ENCODE measurements at places on chromosomes 5 and 9.

- no peak for DNase-seq
These were observed 259.7 kb downstream of the MED10 start for GRCh38 chr5:6118691-6119090.

GRCh38 chr9:86102626-86103025 lies 3.3 kb upstream of the GOLM1 start:
- DNase-seq: no peak

GRCh38 chr9:135662758-135663450 lies at the start of gene LCN9:
Gene LCN9, plus strand, starts transcription at chr9:135663309. Its CDS starts 13 bp downstream, at chr9:135663322.
- no peak for DNase-seq

GRCh38 chr5:154516475-154516874 lies 38.4 kb upstream of the HAND1 start:
- no peak for DNase-seq

DNA sequence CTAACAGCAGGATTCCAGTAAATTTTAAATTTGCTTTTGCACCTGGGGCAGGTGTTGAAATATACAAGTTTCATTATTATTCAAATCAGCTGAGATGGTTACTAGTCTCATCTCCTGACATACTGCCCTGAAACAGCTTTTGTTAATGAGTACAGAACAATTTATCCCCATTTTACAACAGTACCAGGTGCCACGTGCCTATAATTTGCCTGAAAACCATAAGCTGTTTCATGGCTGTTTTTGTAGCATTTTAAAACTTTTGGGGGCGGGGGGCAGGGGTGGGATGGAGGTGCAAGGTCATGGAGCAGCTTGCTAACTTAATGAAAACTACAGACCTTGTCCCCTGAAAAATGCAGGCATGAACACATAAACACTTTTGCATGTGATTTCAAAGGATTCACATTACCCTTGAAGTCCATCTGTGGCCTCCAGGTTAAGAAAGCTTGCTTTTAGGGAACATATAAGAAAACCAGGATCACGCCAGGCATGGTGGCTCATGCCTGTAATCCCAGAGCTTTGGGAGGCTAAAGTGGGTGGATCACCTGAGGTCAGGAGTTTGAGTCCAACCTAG lies 42.1 kb downstream of the TIMD4 start:
- no peak for DNase-seq

GRCh38 chr9:6413365-6414246 lies 607 bp downstream of the UHRF2 start:
- DNase-seq: peak; percentile 76

DNA sequence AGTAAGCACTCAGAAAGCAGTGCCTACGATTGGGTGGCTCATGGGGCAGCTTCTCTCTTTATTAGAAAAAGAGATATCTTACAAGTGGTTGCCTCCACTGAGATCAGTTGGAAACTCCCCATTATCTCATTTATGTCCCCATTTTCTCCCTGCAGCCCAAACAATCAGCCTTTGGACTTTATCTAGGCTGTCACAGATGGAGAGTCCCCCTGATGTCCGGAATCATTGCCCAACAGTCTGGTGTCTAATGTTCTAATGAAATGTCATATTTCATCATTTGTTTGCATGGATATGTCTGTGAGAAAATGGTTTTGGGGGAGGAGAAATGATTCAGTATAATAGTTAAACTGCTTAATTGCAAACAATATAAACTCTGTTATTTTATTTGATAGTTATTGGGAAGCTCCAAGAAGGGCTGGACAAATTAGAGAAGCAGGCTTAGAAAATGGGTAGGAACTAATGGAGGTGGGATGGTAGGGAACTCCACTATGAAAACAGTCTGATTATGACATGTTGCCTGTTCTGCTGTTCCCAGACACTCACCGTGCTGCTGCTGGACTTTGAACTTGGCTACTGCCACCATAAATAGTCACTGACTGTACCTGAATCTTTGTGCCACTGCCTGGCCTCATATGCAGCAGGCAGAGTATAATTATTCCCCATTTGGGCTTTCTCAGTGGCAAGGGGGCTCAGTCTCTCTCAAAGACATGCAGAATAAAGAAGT lies 38.3 kb upstream of the SMAD5 start:
- no peak for DNase-seq

GRCh38 chr5:128842241-128842640 lies 123.0 kb upstream of the SLC27A6 start:
- no peak for DNase-seq
